ENCODE measurements at places on chromosomes 13 and 19.

GRCh38 chr19:35757231-35757748, 461 bp upstream of the HSPB6 start:
- DNase-seq = no peak

- DNase-seq = no peak
Measured at GRCh38 chr19:3821156-3821555, 35.0 kb upstream of the MATK start.

DNA sequence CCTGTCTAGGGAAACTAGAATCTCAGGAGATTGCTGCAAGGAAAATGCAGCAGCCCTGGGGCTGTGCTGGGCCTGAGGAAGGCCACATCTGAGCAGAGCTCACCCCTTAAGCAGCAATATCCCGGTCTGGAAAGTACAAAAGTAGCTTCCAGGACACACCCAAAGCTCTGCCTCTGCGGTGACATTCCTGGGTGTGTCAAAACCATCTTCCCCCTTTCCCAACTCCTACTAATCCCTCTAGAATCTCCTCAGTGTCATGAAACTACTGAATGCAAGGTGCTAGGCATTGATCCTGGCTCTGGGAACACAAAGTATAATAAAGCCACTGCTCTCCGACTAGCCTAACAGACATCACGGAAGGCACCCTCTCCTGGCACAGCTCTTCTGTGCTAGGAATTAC, 5.0 kb downstream of the PBX4 start:
- DNase-seq = no peak

DNA sequence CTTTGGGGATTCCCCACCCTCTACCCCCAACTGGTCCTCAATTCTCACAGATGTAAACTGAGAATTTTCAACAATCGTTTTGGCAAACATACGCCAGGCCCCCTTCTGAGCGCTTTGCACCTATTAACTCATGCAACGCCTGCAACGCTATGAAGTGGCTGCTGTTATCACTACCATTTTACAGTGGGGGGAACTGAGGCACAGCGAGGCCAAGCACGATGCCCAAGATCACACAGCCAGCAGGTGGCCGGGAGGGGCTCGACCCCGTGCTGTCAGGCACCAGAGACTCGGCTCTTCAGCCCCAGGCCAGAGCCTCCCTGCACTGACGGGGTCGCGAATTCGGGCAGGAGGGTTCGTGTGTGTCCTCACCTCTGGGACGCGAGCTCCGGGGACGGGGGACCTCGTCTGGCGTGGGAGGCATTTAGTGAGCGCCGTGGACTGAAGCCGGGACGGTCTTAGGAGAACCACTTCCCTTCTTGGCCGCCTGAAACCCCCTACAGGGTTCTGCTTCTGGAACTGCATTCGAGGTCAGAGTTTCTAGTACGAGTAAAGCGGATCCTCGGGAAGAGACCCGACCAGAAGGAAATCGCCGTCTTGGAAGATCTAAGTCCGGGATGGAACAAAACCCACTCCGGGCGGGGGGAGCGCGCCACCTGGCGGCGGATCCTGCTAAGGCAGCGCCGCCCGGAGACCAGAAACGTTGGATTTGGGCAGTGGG, 21.0 kb downstream of the ZNF114 start:
- peak; percentile 40 for DNase-seq

DNA sequence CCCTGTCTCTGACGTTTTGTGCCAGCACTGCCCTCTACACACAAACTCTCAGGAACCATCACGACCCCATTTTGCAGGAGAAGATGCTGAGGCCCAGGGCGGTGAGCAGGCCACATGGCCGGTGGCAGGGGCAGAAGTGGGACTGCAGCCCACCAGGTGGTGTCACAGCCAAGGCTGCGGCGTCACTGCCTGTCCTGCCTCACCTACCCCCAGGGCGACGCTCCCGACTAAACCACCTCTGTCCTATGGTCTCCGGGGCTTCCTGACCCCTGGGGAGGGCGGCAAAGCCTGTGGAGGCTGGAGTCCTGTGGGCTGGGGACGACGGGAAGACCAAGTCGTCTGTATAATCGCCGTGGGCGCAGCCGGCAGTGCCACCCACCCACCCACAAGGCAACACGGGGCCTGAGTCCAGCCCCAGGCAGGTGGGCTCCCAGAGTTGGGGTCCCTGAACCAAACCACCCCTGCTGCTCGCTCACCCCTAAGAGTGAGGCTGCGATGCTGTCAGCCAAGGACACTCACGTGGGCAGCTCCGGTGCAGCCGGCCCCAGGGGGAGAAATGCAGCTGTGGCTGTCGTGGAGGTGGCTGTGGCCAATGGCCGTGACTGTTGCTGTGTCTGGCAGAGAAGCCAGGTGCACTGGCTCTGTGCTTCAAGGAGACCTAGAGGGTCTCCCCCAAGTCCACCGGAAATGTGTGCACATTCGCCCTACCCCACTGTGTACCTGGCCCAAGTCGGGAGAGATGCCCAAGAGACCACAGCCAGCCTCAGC, 29.7 kb downstream of the RASA3 start:
- DNase-seq = no peak

GRCh38 chr13:48167866-48168265, 65.1 kb upstream of the ITM2B start:
- peak; percentile 93 for DNase-seq

DNA sequence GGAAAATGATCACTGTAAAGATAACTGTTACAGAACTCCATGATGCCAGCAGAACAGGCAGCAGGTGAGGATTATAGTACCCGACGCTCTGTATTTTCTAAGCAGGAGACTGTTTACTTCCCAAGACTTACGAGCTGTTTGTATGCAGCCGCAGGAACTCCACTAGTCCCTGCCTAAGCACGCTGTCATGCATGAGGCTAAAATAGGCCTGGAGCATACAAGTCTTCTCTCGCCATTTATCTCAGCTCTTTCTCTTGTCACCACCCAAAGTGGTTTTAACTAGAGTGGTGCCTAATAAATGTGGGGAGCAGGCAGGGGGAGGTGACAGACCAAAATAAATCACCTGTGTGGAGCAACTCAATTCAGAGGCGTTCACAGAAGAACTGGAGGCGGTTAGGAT, 175.8 kb downstream of the TDRD3 start:
- no peak for DNase-seq

- no peak for DNase-seq
Measured at GRCh38 chr13:106570299-106570852, 2.4 kb upstream of the ARGLU1 start.

GRCh38 chr13:29510651-29511084, 84.8 kb downstream of the SLC7A1 start:
- no peak for DNase-seq

DNA sequence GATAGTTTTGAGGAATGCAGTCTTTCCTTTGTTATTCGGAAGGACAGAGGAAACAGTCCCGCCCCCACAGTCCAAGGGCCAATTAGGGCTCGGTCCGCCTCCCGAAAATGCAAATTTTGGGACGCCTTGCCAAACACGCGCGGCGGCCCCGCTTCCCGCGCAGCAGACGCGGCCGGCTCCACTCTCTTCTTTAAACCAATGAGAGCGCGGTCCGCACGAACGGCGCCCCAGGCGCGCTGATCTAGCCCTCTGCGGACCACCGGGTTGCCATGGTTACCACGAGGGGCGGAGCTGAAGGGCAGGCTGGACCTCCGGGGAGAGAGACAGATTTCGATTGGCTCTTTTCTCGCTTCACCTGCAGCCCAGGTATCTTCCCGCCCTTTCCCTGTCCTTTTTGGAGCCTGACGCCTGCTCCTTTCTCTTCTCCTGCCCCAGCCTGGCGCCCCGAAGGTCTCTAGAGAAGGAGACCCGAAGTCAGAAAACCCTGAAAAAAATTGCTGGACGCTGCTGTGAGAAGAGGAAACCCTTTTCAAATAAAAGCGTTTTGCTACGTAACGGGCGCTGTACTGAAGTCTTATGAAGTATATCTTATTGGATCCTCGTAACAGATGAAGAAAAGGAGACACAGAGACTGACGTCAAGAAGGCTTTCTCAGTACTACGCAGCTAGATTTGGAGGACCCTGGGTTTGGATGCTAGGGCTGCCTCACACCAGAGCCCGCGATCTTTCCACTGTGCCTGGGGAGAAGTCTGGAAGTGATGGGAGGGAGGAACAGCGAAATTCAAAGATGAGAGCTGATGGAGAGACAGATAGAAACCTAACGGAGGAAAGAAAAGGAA, 2.0 kb downstream of the PTH2 start:
- DNase-seq = peak; percentile 60

- no peak for DNase-seq
Measured at GRCh38 chr13:113051641-113052040, 54.0 kb upstream of the F7 start.

- DNase-seq = no peak
Measured at GRCh38 chr19:8515317-8515716, 1.4 kb upstream of the ZNF414 start.

DNA sequence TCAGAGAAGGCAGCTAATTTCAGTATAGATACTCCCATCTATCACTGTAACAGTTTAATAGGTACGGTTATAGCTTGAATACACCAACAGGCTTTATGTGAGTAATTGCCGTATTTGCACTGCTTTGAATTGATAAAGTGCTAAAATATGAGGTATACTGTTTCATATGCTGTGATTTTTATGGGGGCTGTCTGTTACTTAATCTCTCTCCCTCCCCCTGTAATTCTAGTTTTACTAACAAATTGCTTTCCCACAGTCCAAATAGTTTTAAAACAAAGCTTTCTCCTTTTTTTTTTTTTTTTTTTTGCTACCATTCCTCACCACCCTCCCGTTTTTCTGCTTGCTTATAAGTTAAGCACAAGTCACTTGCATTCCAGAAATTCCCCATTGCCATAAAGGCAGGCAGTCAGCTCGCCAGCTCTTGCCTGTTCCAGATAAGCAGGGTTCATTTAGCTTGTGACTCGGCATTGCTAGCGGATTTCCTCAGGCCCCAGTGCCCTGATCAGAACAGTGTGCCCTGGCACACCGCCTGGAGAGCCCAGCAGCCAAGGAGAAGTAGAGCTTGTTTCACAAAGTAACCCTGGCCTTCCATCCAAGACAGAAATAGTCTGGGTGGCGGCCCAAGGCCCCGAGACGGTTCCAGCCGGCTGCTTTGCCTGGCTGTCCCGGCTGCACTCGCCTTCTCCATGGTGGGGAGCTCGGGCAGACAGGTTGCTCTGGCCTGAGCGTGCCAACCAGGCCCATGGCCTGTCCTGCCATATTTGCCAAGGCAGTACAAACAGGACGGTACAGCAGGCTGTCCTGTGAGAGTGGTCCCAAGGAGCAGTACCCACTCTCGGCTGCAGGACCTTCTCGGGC, 43.5 kb upstream of the NPAS1 start:
- no peak for DNase-seq

- DNase-seq = no peak
Measured at GRCh38 chr19:45870798-45871197, 6.7 kb downstream of the FOXA3 start.

DNA sequence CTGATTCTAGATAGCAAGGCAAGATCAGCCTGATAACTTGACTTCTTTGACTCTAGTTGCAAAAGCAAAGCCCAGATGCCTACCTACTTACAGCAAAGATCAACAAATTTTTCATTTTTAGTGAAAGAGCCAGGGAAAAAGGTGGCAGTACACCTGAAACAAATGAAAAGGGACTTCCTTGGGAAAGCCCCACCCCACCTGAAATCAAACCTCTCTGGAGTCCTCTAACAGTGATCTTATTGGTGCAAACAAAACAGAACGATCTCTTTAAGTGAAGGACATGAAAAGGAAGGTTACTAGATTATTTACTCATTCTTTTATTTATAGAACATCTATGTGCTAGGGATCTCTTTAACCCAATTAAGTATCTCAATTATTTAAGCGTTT, 507 bp upstream of the LCP1 start:
- DNase-seq = no peak

DNA sequence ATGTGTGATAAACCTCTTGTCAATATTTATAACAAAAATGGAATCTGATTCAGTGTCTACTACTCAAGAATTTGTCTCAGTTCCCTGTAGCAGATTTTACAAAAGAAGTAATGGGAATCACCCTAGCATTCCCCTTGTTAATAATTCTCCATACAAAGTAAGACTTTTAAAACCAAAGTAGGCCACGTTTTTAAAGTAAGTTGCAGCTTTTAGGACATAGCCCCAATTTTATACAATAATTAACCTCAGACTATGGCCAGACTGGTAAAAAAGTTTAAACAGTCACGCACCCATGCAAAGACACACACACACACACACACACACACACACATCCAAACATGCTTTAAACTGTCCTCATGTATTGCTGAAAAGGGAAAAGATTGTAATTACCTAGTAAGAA, 589.9 kb downstream of the PCDH9 start:
- no peak for DNase-seq

DNA sequence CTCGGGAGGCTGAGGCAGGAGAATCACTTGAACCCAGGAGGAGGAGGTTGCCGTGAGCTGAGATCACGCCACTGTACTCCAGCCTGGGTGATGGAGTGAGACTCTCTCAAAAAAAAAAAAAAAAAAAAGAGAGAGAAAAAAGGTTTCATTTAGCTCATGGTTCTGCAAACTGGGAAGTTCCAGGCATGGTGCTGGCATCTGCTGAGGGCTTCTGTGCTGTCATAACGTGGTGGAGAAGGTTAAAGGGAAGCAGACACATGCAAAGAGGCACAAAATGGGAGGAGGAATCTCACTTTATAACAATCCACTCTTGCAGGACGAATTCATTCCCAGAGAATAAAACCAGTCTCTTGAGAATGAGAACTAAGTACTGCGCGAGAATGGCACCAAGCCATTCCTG, 34.9 kb upstream of the SIAH3 start:
- no peak for DNase-seq

- DNase-seq = no peak
Measured at GRCh38 chr19:36182612-36183244, 30.5 kb upstream of the COX7A1 start.

- no peak for DNase-seq
Measured at GRCh38 chr19:42555801-42556200, 27.5 kb upstream of the CEACAM1 start.

- no peak for DNase-seq
Measured at GRCh38 chr13:70125693-70126092, 17.4 kb upstream of the KLHL1 start.

DNA sequence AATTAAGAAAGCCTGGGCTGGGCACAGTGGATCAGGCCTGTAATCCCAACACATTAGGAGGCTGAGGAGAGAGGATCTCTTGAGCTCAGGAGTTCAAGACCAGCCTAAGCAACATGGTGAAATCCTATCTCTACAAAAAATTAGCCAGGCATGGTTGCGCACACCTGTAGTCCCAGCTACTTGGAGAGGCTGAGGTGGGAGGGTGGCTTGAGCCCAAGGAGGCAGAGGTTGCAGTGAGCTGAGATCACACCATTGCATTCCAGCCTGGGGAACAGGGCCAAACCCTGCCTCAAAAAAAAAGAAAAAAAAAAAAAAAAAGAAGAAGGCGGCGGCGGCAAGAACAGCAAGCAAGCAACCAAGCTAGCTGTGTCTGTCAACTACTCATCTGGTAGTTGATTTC, 26.7 kb downstream of the TSC22D1 start:
- DNase-seq = no peak

Measured in NCI-H524 treated with DMSO at 0.1 percent for 48 hours (cell line).